ENCODE measurements at places on chromosomes 12 and 14.

DNA sequence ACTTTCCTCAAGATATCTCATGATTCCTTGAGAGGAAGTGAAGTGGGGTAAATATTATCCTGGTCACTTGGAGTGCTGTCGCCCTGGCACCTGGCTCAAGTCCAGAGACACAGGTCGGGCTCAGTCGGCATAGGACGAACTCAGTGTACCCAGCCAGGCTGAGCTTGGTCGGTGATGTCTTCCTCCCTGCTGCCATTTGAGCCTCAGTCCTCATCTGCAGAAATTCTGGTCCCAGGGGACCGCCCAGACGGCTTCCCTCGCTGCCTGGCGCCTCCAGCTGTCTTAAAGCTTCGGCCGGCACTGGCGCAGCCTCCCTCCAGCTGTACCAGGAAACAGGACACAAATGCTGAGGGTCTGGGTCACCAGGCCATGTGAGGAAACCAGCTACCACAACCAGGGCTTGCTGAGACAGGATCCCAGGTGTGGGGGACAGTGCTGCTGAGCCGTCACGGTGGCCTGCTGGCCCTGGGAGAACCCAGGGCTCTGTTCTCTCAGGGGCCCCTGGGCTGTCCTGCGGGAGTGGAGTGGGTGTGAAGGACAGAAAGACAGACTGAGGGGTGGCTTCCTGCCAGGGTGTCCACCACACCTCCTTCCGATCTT lies 5.0 kb upstream of the KLC1 start:
- no peak for DNase-seq

DNA sequence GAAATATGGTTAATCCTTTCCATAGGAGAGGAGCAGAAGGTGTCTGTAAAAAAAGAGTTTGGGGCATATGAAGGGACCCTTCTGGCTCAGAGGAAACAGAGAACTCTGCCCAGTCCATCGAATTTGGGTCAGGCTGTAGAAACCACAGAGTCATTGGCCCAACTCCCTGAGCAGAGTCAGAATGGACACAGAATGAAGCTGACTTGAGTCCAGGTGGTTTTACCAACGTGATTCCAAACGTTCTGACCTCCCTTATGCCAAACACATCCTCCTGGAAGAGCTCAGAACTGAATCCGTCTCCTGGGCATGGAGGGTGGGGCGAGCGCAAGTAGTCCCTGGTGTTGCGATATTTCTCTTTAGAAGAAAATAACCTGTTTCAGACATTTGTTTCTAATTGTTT lies 138.8 kb downstream of the DAD1 start:
- DNase-seq, result no peak

DNA sequence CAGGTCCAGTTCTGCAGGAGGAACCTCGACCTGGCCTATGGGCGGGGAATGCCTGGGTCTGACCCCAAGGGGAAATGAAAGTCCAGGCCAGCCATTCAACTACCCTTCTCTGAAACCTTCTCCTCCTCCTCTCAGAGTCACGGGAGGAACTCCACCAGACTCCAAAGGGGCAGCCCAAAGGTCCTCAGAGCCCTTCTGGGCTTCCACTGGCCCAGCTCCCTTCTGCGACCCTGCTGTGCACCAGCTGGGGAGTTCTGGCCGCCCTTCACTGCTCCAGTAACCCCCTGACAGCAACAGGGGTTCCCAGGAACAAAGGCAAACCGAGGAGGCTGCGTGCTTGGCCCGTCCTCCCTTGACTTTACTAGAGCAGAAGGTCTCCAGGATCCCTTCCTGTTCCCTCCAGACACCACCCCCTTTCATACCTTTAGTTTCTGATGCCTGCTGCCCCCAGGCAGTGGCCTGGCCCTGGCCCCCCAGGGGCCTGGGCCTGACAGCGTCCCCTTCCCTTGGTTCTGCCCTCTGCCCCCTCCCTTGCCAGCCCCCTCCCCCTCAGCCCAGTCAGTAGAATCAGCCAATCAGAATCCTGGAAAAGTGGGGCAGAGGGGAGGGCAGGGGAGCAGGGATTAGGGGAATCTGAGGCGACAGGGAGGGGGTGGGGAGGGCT lies 850 bp upstream of the ZNF385A start:
- no peak for DNase-seq

- DNase-seq, result no peak
These were observed 151.1 kb upstream of the TBX3 start for GRCh38 chr12:114835031-114835430.

- DNase-seq, result no peak
These were observed 13.3 kb downstream of the TNS2 start for GRCh38 chr12:53062977-53063707.

DNA sequence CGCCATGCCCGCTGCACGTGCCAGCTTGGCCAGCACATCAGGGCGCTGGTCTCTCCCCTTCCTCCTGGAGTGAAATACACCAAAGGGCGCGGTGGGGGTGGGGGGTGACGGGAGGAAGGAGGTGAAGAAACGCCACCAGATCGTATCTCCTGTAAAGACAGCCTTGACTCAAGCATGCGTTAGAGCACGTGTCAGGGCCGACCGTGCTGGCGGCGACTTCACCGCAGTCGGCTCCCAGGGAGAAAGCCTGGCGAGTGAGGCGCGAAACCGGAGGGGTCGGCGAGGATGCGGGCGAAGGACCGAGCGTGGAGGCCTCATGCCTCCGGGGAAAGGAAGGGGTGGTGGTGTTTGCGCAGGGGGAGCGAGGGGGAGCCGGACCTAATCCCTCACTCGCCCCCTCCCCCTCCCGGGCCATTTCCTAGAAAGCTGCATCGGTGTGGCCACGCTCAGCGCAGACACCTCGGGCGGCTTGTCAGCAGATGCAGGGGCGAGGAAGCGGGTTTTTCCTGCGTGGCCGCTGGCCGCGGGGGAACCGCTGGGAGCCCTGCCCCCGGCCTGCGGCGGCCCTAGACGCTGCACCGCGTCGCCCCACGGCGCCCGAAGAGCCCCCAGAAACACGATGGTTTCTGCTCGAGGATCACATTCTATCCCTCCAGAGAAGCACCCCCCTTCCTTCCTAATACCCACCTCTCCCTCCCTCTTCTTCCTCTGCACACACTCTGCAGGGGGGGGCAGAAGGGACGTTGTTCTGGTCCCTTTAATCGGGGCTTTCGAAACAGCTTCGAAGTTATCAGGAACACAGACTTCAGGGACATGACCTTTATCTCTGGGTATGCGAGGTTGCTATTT lies 914 bp upstream of the CCND2 start:
- peak; percentile 88 for DNase-seq

DNA sequence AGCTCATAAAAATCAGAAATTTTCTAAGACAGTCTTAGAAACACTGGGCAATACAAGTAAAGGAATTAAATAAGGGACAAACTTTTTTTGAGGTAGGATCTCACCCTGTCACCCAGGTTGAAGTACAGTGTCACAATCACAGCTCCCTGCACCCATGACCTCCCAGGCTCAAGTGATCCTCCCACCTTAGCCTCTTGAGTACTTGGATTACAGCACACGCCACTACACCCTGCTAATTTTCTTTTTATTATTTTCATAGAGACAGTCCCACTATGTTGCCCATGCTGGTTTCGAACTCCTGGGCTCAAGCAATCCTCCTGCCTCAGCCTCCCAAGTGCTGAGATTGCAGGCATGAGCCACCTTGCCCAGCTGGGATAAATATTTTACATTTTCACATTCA lies 90.3 kb downstream of the USP15 start:
- DNase-seq, result no peak

DNA sequence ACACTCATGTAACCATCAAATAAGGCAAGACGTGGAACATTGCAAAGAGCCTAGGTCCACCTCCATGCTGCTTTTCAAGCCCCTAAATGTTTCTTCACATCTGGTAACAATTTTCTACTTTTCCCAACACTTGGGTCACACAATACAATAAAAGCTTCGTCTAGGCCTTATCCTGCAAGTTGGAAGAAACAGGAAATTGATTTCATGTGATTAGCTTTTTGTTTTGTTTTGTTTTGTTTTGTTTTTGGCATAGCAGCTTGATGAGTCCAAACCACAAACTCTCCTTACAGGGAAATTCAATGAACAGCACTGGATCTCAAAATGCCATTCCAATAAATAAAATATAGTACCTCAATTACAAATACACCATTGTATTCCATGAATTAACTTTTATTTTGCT lies 19.3 kb downstream of the TAS2R50 start:
- DNase-seq, result no peak

- DNase-seq, result no peak
These were observed 29.0 kb upstream of the MSI1 start for GRCh38 chr12:120397824-120398540.

DNA sequence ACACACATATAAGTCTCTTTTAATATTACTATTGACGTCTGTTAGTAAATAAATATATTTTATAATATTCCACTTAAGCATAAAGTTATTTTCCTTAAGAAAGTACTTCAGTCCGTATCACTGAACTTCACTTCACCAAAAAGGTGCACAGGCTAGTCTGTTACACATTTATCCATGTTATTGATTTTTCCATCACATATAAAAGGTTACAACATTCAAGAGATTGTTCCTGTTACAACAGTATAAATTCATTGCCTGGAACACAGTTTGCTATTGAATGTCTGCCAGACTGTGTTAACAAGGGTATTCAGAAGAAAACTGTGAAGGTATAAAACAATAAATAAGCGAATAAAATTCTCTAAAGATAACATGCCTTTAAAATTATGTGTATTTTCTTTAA lies 175.9 kb downstream of the NTS start:
- no peak for DNase-seq
